ENCODE measurements at places on chromosomes 7 and 10. TPM values are rescaled to one million over a fixed set of nuclear protein-coding genes. Genes with fewer than 3 reads are reported as not detected.
A peak's percentile ranks its signal among the peaks of the same experiment; 100 is the strongest.

DNA sequence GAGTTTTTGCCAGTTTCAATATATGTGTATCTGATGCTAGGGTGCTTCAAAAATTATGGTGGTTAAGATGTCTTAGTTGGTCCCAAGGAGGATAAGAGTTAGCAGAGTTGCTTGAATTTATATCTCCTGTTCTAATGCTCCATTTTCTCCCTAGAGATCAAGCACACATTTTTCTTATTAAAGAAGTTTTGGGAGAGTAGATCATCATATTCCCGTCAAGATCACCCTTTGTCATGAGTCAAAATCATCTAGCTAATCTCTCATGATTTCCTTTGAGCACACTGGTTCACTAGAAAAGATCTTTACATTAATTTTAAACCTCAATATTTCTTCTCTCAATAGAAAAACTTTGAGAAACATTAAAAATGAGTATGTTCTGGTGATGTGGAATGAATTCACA is 429.9 kb upstream of the SEMA3A start:
- no peaks in the 10 kb centered on the region for H3K4me1 ChIP-seq
- no peak overlapping the region for H3K4me3 ChIP-seq
- H3K36me3 ChIP-seq: no peaks in the 10 kb centered on the region

Gene SYT15
- total RNA-seq: 3.9 TPM

Gene CLRN3
- total RNA-seq: not detected

- H3K4me1 ChIP-seq: peaks cover 18% of the 10 kb centered on the region
- H3K36me3 ChIP-seq: peaks cover 15% of the 10 kb centered on the region
- no peaks in the 10 kb centered on the region for H3K27me3 ChIP-seq
- H3K4me3 ChIP-seq: no peak overlapping the region
- DNase-seq: peak; percentile 10
Observed at GRCh38 chr10:28587970-28588290, 55.0 kb downstream of the WAC start.

Gene LEP
- 0.40 TPM for total RNA-seq

DNA sequence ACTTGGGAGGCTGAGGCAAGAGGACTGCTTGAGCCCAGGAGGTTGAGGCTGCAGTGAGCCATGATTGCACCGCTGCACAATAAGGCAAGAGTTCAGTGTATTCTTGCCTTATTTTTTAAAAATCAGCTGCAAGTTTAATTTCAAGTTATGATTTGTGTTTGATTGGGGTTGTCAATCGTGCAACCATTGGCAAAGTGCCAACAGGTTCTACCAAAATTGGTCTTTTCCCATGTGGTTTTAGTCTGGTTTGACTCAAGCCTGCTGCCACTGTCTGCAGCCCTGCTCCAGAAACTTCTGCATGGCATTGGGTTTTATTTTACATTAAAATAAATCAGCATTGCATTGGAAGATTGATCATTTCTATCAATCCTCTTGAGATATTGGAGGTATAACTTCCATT is 72.7 kb downstream of the PTPRE start:
- DNase-seq: no peak
- no peaks in the 10 kb centered on the region for H3K27me3 ChIP-seq
- no peaks in the 10 kb centered on the region for H3K36me3 ChIP-seq
- H3K4me1 ChIP-seq: peaks cover 22% of the 10 kb centered on the region
- H3K4me3 ChIP-seq: no peak overlapping the region

GRCh38 chr7:51151455-51151854 is 165.2 kb downstream of the COBL start:
- no peaks in the 10 kb centered on the region for H3K36me3 ChIP-seq
- no peak for DNase-seq
- no peaks in the 10 kb centered on the region for H3K27me3 ChIP-seq
- no peaks in the 10 kb centered on the region for H3K4me1 ChIP-seq
- no peak overlapping the region for H3K4me3 ChIP-seq

Gene ANKIB1
- total RNA-seq: 44.2 TPM

Gene MMP21
- total RNA-seq: not detected

Gene SMKR1
- 0.56 TPM for total RNA-seq

Gene AQP1
- total RNA-seq: 197 TPM

GRCh38 chr7:133115596-133115995 is 33.7 kb upstream of the CHCHD3 start:
- no peak overlapping the region for H3K27ac ChIP-seq
- no peak for DNase-seq
- no peak overlapping the region for H3K4me3 ChIP-seq
- no peaks in the 10 kb centered on the region for H3K27me3 ChIP-seq

- H3K27ac ChIP-seq: no peak overlapping the region
- H3K4me3 ChIP-seq: no peak overlapping the region
- no peaks in the 10 kb centered on the region for H3K27me3 ChIP-seq
- DNase-seq: no peak
Observed at GRCh38 chr10:129448539-129448938, 18.5 kb upstream of the MGMT start.

DNA sequence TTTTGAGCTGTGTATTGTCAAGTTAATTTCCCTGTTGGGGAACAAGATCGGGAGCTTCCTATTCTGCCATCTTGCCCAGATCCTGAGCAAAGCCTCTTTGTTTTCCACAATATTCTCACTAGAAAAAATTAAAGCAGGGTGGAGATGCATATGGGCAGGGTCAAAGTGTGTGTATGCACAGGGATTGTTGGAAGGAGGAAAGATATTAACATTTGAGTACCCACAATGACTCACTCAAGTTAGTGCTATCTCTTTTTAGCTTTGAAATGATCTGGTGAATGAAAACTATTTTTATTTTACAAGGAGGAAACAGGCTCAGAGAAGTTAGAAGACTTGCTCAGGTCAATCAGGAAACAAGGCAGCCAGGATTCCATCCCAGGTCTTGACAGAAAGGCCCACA is 6.7 kb upstream of the BTBD16 start:
- H3K4me3 ChIP-seq: no peak overlapping the region
- H3K27me3 ChIP-seq: no peaks in the 10 kb centered on the region
- no peaks in the 10 kb centered on the region for H3K36me3 ChIP-seq

GRCh38 chr10:128885573-128886555 is 581.2 kb upstream of the MGMT start:
- no peaks in the 10 kb centered on the region for H3K4me1 ChIP-seq
- H3K27ac ChIP-seq: no peak overlapping the region
- no peak overlapping the region for H3K4me3 ChIP-seq
- H3K27me3 ChIP-seq: no peaks in the 10 kb centered on the region
- H3K36me3 ChIP-seq: no peaks in the 10 kb centered on the region
- no peak for DNase-seq

Gene EGR2
- total RNA-seq: 1.5 TPM

Gene NRG3
- total RNA-seq: 0.81 TPM

DNA sequence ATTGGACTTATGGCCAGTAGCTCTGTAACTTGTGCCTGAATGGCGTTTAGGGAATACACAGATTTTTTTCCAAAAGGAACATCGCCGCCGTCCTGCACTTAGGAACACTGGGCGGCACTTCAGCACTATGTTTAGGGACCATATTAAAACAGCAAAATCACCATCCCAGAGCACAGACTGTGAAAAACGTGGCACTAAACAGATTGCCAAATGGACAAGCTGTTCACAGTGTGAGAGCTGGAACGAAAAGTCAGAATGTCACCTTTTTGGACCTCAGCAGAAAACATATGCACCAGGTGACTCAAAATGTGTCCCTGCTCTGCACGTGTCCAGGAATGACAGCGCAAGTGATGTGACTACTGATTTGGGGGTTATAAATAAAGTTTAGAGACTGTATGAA is 87.9 kb downstream of the ODAD2 start:
- no peak overlapping the region for H3K27ac ChIP-seq
- no peak for DNase-seq
- no peaks in the 10 kb centered on the region for H3K36me3 ChIP-seq
- no peaks in the 10 kb centered on the region for H3K4me1 ChIP-seq
- H3K4me3 ChIP-seq: no peak overlapping the region
- H3K27me3 ChIP-seq: no peaks in the 10 kb centered on the region

GRCh38 chr10:82796510-82796909 is 921.5 kb downstream of the NRG3 start:
- no peak for DNase-seq
- H3K36me3 ChIP-seq: no peaks in the 10 kb centered on the region
- H3K27me3 ChIP-seq: no peaks in the 10 kb centered on the region
- no peak overlapping the region for H3K4me3 ChIP-seq
- H3K27ac ChIP-seq: no peak overlapping the region

Gene GTF2IRD1
- 41.1 TPM for total RNA-seq

Gene TAS2R41
- total RNA-seq: not detected

- no peak overlapping the region for H3K27ac ChIP-seq
- H3K4me1 ChIP-seq: no peaks in the 10 kb centered on the region
- DNase-seq: no peak
- H3K4me3 ChIP-seq: no peak overlapping the region
- H3K27me3 ChIP-seq: no peaks in the 10 kb centered on the region
Observed at GRCh38 chr10:58241346-58241745, 26.3 kb downstream of the IPMK start.

- no peaks in the 10 kb centered on the region for H3K4me1 ChIP-seq
- no peak overlapping the region for H3K4me3 ChIP-seq
- H3K27me3 ChIP-seq: no peaks in the 10 kb centered on the region
- no peak for DNase-seq
Observed at GRCh38 chr10:44650691-44651661, 260.2 kb upstream of the TMEM72 start.

DNA sequence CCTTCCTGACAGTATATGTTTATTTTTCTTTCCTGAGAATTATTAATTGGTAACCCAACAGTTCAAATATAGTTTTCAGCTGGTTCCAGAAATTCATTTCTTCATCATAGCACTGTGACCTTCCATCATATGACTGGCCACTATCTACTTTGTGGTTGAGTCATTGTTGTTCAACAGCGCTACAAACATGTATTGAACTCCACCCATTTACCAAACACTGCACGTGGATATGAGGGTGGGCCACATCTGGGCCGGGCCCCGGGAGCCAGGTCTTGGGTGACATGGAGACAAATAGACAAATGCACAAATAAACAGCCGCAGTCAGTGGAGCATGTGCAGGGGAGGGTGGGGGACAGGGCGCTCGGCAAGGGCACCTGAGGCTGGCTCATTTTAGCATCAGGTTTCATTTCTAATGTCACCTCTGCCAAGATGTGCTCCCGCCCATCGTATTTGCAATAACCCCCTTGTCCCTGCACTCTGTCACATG is 24.0 kb upstream of the EEPD1 start:
- H3K27me3 ChIP-seq: no peaks in the 10 kb centered on the region
- H3K27ac ChIP-seq: peak overlapping the region; percentile 43
- no peaks in the 10 kb centered on the region for H3K36me3 ChIP-seq
- no peak overlapping the region for H3K4me3 ChIP-seq

DNA sequence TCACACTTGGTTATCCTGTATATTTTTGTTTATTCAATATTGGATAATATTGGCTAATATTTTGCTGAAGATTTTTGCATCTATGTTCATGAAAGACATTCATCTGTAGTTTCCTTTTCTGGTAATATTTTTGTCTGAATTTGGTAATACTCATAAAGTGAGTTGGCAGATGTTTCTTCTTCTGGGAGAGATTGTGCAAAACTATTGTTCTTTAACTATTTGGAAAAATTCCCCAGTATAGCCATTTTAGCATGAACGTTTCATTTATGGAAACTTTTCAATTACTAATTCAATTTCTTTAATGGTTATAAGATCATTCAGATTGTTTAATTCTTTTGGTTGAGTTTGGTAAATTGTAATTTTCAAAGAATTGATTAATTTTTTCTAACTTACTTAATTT is 560.8 kb upstream of the FZD8 start:
- no peak overlapping the region for H3K4me3 ChIP-seq
- H3K36me3 ChIP-seq: no peaks in the 10 kb centered on the region
- H3K4me1 ChIP-seq: no peaks in the 10 kb centered on the region
- H3K27me3 ChIP-seq: no peaks in the 10 kb centered on the region
- DNase-seq: no peak
- no peak overlapping the region for H3K27ac ChIP-seq

- no peak overlapping the region for H3K4me3 ChIP-seq
- DNase-seq: no peak
- no peaks in the 10 kb centered on the region for H3K27me3 ChIP-seq
- H3K27ac ChIP-seq: no peak overlapping the region
- H3K36me3 ChIP-seq: no peaks in the 10 kb centered on the region
Observed at GRCh38 chr7:28130277-28130676, 50.3 kb downstream of the JAZF1 start.

Gene CYP2C18
- not detected for total RNA-seq

Gene RGR
- total RNA-seq: 0.11 TPM

GRCh38 chr10:77620731-77621130 is 16.9 kb downstream of the KCNMA1 start:
- no peaks in the 10 kb centered on the region for H3K36me3 ChIP-seq
- H3K27me3 ChIP-seq: no peaks in the 10 kb centered on the region
- no peak overlapping the region for H3K4me3 ChIP-seq
- no peak overlapping the region for H3K27ac ChIP-seq
- no peak for DNase-seq

Gene ASB10
- total RNA-seq: not detected

- no peak for DNase-seq
- H3K4me3 ChIP-seq: no peak overlapping the region
- peak overlapping the region; percentile 26 for H3K27ac ChIP-seq
- H3K4me1 ChIP-seq: peaks cover 35% of the 10 kb centered on the region
Observed at GRCh38 chr10:921471-922414, 9.8 kb downstream of the LARP4B start.

DNA sequence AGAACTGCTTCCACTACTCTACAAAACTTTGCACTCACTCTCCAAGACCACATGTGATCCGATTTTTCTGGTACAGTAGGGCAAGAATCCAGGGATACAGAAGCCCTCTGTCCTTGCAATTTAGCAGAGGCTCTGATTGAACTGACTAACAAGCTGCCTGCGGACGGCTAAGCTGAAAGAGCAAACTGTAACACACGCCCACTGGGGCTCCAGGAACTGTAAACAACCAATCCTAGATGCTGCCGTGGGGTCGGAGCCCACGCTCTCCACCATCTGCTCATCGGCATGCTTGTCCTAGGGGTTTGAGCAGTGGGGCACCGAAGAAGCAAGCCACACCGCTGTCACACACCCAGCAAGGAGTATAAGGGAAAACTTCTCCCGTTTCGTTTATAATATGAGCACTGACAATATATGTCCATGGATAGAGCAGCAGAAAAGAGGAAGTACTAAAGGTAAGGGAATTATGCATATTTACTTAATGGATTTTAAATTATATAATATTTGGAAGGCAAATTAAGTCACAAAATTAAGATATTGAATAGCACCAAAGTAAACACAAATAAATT is 634.4 kb upstream of the POT1 start:
- H3K27me3 ChIP-seq: no peaks in the 10 kb centered on the region
- no peak overlapping the region for H3K27ac ChIP-seq
- no peak overlapping the region for H3K4me3 ChIP-seq
- no peaks in the 10 kb centered on the region for H3K36me3 ChIP-seq

DNA sequence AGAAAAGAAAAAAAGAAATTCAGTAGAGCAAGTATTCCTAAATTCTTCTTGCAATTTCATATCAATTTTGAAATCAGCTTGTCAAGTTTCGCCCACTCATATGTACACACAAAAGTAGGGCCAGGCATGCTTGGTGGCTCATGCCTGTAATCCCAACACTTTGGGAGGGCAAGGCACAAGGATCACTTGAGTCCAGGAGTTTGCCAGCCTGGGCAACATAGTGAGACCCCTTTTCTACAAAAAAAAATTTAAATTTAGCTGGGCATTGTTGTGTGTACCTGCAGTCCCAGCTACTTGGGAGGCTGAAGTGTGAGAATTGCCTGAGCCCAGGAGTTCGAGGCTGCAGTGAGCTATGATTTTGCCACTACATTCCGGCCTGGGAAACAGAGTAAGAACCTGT is 65.4 kb downstream of the MRPL32 start:
- no peak overlapping the region for H3K27ac ChIP-seq
- no peaks in the 10 kb centered on the region for H3K27me3 ChIP-seq
- no peaks in the 10 kb centered on the region for H3K36me3 ChIP-seq
- no peak for DNase-seq
